ENCODE measurements at places on chromosomes 12 and 14.

DNA sequence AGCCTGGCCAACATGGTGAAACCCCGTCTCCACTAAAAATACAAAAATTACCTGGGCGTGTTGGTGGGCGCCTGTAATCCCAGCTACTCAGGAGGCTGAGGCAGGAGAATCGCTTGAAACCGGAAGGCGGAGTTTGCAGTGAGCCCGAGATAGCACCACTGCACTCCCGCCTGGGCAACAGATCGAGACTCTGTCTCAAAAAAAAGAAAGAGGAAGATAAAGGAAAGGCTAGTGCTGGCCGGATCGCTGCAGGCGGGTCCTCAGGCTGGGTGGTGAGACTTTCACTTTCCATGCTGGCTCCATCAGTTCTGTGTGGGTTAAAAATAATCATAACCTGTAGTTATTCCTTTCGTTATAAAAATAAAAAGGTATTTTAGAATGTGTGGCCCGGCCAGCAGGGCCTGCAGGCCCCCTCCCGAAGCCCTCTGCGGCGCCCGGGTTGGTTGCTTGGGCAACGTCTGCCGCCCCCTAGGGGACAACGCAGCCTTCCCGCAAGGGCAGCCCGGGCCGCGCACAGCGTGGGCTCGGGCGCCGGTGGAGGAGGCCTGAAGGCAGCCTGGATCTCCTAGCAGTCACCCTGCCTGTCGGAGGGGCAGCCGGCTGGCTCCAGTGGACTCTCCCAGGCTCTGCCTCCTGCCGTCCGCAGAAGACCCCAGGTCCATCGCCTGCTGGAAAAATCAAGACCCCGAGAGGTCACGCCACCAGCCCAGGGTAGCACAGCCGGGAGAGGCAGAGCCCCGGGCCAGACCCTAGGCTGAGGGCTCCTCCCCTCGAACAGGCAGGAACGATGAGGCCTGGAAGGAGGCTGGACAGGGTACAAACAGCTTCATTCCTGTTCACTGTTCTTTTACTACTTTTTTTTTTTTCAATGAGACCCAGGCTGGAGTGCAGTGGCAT is 5.0 kb upstream of the SLC25A47 start:
- peak; percentile 67 for DNase-seq

DNA sequence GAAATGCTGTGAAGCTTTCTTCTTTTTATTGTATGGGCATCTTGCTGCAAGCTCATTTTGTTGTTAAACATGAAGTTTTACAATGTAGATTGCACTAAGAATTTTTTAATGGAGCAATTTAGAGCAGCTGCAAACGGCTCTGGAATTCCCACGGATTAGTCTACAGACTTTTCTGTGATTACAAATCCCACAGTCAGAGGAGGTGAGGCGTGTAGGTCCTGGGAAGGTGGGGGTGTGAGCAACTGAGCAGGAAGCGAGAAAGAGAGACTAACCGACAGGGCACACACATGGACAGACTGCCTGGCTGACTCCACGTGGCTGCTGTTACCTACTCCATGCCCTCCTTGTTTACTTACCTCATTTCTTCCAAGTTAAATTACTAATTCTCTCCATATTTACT is 348.5 kb downstream of the NPAS3 start:
- DNase-seq: no peak

DNA sequence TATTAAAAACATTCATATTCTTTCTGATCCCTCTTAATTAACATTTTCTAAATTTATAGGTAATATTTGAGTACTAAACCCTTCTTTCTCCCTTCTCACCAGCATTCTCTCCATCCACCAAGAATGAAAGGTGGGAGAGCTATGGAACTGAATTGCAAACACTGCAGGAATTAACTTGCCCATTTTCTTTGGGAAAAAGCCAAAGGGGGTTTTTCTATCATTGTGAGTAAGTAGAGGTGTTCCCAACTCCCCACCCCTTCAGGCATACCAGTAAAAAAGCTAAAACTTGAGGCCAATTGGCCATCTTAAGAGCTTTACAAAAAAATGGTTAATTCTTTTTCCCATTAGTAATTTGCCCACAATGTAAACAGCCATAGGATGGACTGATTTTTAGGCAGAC is 23.7 kb downstream of the PCNX1 start:
- no peak for DNase-seq

DNA sequence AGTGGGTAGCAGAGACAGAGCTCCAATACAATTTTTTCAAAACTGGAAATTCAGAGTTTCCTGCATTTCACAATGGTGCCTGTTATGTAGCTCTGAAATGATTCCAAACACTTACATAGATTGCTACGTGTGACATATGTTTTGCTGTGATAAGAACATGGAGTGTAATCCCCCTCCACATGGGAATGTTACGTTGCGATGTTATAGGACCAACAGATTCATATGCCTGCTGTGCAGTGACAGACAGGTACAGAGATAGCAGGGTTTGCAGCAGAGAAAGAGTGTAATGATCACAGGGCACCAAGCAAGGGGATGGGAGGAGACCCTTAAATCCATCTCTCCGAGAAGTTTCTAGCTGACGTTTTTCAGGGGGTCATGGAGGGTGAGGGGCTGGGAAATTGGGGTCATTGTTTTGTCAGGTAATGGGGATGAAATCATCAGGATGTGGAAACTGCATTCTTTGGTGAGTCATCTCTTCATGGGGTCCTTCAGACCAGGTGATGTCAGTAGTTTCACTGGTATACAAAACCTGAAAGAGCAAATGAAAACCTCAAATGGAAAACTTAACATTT is 76.6 kb upstream of the OSBPL8 start:
- DNase-seq: no peak

GRCh38 chr12:103962493-103962892 is 3.2 kb upstream of the TDG start:
- no peak for DNase-seq

- DNase-seq: no peak
Observed at GRCh38 chr14:22476005-22476751, 112.8 kb downstream of the DAD1 start.

GRCh38 chr14:89444044-89444443 is 27.0 kb upstream of the FOXN3 start:
- DNase-seq: no peak

DNA sequence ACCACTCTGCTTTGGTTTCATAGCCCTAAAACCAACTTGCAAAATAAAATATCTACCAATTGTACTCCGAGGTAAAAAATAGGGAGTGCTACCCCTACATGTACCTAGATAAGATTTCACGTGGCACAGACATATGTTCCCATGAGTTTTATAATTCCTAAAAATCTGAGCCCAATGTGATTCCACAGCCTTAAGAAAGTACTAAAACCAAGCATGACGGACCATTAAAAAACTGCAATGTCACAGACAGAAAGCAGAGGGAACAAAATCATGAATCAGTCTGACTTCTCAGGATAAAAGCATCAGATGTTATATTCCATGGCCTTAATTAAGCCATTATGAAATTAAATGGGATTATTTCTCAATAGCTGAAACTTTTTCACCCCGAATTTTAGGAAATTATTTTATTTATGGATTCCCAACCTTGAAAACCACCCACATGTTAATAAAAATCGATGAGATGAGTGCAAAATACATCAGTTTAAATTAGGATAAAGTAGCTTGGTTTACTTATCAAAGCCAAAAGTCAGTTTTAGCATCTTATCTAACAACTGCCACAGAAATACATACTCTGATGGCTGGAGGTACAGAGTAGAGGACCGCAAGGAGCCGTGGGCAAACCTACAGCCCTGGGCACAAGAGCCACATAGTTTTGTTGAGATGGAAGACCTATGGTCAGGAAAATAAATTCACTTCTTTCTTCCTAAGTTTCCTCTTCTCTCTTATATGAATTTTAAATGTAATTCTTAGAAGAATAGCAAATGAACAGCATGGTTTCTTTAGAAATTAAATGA is 4.5 kb downstream of the ITPR2 start:
- DNase-seq: no peak

DNA sequence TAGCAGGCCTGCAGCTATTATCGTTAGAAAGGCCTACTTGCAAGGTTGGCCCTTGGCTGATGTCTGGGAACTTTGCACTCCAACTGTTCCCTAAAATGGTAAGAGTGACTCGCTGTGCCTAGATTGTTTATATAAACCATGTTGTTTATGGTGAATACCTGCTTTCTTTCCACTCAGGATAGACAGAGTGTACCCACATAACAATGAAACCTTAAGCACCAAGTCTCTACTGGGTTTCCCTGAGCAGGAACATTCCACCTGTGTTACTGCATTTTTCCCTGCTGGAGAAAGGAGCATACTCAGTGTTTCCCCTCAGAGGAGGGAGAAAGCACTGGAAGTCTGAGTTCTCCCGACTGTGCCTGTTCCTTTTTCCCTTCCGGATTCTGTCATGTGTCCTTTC is 32.8 kb downstream of the ERP29 start:
- no peak for DNase-seq

- no peak for DNase-seq
Observed at GRCh38 chr14:97388408-97388807, 591.2 kb downstream of the VRK1 start.

DNA sequence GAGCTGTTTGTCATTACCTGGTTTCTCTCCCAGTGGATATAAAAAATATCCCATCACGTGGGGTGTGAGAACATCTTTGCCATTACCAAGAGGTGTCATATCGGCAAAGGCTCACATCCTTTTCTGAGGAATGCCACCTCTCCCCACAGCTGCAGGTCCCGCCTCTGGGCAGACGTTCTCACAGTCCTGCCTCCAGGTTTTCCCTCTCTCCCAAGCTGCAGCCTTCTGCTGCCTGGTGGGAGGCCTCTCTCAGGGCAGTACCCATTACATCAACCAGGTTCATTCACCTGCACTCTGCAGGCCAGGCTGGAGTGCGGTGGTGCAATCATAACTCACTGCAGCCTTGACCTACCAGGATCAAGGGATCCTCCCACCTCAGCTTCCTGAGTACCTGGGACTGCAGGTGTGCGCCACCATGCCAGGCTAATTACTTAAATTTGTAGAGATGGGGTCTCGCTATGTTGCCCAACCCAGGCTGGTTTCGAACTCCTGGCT is 15.0 kb upstream of the TMEM119 start:
- no peak for DNase-seq

DNA sequence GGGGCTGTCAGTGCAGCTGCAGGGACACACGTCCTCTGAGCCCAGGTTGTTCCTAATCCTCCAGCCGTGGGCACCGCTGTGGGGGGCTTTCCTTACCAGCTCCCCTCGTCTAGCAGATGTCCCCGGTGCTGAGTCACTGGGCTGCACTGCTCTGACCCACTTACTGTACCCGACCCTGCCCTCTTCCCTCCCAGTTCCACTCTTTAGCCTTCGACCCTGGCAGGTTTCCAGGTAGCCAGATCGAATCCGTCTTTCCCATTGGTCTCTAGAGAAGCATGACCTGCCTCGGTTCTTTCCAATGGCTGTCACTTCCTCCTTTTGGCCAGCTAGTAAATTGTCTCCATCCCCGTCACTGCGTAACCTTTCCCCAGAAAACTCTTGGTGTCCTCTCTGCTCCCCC is 48.4 kb downstream of the ELK3 start:
- DNase-seq: no peak

GRCh38 chr12:99984271-99985128 is at the start of gene ANKS1B:
TSS of gene ANKS1B (minus strand) at chr12:99984936. CDS start at chr12:99984237, 699 bp downstream.
- no peak for DNase-seq

DNA sequence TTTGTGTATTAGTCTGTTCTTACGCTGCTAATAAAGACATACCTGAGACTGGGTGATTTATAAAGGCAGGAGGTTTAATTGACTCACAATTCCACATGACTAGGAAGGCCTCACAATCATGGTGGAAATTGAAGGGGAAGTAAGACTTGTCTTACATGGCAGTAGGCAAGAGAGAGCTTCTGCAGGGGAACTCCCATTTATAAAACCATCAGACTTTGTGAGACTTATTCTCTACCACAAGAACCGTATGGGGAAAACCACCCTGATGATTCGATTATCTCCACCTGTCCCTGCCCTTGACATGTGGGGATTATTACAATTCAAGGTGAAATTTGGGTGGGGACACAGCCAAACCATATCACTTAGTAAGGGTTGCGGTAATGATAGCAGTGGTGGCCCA is 833.1 kb downstream of the FLRT2 start:
- DNase-seq: no peak

DNA sequence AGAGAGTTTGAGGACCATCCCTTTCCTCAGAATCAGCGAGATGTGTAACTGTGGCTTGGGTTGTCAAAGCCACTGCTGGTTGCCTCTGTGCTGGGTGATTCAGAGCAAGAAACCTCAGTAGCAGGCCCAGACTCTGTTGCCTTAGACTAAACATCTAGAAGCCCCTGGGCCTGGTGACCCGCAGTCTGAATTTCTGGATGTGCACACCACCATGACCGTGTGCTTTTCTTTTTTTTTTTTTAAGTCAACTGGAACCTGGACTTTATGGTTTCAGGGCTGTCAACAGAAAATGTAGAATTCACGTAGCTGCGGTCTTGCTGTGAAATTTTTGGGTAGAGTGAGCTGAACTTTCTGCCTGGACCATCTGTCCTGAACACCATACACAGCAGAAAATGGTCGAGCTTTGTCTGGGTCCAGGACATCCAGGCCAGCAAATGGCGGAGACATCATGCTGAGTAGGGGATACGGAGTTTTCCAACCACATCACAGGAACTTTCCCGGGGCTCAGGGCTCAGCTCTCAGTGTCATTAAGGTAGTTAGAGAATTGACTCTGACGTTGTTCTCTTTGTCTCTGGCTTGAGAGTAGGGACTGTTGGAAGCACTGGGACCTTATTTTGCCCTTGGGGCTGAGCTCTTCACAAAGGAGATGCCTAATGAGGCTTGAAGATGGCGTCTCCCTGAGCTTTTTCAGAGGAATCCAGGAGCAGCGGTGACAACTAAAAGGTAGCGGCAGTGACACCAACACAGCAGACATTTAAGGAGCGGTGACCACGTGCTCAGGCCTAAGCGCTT is 23.0 kb upstream of the BATF start:
- no peak for DNase-seq

DNA sequence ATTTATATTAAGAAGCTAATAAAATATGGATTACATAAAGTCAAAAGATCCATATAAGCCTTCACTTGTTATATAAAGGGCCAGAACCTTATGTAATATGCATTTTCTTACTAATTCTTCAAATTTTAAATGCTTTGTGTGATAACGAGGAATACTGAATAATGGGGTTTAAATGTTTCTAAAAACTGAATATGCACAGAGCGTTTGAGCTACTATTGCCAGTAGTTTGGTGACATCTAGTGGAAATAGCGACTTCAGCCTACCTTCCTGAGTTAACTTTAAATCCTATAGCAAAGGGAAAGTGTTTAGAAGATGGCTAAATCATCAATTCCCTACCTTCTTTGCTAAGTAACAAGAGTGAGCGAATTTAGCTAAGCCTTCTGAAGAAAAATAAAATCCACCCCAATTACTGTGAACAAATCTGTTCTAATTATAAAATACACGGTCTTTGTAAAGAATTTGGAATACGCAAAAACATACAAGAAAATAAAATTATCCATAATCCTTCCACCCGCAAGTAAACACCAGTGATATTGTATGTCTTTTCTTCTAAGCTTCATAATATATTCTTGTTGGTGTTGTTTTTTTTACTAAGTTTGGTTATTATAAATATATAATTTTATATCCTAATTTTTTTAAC is 115.5 kb upstream of the G2E3 start:
- DNase-seq: no peak

DNA sequence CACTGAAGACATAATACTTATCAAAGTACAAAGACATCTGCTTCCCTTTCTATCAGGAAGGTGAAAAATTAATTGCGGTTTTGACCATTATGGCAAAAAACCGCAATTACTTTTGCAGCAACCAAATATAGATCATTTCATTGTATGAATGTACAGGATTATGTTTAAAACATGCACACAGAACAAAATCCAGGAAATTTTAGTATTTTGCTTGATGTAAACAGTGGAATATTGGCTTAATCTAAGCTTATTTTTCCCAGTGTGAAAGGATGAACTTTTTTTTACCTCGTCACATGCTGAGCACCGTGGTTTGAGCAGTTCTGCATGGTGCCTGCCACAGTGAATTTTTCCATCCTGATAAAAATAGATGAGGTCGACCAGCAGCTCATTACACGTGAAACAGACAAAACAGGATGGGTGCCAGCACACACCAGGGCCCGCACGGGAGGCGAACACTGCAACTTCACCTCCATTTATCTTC is 121.2 kb downstream of the PRICKLE1 start:
- no peak for DNase-seq

Measured in activated naive CD4-positive, alpha-beta T cell (primary cell).